ENCODE measurements at places on chromosomes 11 and 22. TPM values are rescaled to one million over a fixed set of nuclear protein-coding genes. Genes with fewer than 3 reads are reported as not detected.

The GAS2 gene
- 2.0 TPM for total RNA-seq

The EXT2 gene
- total RNA-seq, result 35.1 TPM

The SCO2 gene
- 5.3 TPM for total RNA-seq

The STK33 gene
- total RNA-seq, result 0.57 TPM

The PIWIL4 gene
- 0.65 TPM for total RNA-seq

- no peak for DNase-seq
- no peaks in the 10 kb centered on the region for H3K36me3 ChIP-seq
- H3K4me1 ChIP-seq, result peaks cover 5% of the 10 kb centered on the region
- no peak overlapping the region for H3K4me3 ChIP-seq
- peaks cover 15% of the 10 kb centered on the region for H3K27me3 ChIP-seq
Measured at GRCh38 chr22:45077286-45077685, 67.5 kb upstream of the PHF21B start.

DNA sequence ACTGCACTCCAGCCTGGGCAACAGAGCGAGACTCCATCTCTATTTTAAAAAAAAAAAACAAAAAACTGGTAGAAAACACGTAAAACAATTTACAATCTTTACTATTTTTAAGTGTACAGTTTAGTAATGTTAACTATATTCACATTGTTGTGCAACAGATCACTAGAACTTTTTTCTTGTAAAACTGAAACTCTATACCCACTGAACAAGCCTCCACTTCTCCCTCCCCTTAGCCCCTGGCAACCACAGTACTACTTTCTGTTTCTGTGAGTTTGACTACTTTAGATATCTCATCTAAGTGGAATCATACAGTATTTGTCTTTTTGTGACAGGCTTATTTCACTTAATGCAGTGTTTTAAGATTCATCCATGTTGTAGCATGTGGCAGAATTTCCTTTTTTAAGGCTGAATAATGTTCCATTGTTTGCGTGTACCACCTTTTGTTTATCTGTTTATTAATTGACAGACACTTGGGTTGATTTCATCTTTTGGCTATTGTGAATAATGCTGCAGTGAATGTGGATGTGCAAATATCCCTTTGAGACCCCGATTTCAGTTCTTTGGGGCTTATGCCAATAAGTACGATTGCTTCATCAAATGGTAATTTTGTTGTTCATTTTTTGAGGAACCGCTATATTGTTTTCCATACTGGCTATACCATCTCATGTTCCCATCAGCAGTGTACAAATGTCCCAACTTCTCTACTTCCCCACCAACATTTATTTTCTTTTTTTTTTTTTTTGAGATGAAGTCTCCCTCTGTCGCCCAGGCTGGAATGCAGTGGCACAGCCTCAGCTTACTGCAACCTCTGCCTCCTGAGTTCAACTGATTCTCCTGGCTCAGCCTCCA, 11.0 kb downstream of the DDB2 start:
- DNase-seq, result peak; percentile 77
- peaks cover 27% of the 10 kb centered on the region for H3K4me1 ChIP-seq
- H3K4me3 ChIP-seq, result peak overlapping the region; percentile 64

GRCh38 chr11:80916173-80916798, 1475.5 kb upstream of the TENM4 start:
- no peaks in the 10 kb centered on the region for H3K4me1 ChIP-seq
- no peak for DNase-seq
- H3K36me3 ChIP-seq, result no peaks in the 10 kb centered on the region
- no peak overlapping the region for H3K4me3 ChIP-seq
- no peaks in the 10 kb centered on the region for H3K27me3 ChIP-seq

DNA sequence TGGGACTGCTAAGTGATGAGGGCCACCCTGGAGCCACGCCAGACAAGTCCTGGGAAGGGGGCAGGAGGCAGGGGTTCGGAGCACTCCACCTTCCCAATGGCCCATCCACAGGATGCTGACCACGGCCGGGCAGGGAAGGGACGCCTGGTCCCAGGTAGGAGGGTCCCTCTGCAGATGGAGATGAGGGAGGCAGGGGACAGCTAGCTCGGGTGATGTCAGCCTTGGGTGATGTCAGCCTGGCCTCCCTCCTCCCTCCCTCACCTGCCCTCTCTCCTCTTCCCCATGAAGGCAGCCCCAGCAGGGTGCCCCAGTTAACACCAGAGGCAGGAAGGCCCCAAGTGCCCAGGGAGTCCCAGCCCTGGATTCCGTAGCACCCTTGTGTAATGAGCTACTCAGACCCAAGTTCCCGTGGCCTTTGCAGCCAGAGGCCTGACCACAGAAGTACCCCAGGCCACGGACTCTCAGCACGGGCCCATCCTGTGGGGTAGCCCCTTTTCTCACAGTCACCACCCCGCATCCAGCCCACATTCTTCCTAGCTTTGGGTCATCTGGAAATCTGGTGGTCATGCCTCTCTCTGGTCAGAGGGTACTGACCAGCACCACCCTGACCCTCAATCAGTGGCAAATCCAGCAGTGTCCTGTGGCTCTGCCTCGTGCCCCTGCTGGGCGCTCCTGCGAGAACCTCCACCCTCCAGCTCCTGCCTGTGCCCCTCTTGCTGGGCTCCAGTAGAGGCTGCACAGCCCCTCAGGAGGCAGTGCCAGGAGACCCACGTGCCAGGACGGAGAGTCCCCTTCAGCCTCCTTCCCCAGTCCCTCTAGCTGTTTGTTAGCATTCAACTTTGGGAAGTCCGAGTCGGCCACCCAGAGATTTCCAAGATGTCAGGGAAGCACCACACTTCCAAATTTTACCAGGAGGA, 47.4 kb downstream of the SHANK2 start:
- H3K4me1 ChIP-seq, result no peaks in the 10 kb centered on the region
- no peak overlapping the region for H3K27ac ChIP-seq
- H3K4me3 ChIP-seq, result no peak overlapping the region

DNA sequence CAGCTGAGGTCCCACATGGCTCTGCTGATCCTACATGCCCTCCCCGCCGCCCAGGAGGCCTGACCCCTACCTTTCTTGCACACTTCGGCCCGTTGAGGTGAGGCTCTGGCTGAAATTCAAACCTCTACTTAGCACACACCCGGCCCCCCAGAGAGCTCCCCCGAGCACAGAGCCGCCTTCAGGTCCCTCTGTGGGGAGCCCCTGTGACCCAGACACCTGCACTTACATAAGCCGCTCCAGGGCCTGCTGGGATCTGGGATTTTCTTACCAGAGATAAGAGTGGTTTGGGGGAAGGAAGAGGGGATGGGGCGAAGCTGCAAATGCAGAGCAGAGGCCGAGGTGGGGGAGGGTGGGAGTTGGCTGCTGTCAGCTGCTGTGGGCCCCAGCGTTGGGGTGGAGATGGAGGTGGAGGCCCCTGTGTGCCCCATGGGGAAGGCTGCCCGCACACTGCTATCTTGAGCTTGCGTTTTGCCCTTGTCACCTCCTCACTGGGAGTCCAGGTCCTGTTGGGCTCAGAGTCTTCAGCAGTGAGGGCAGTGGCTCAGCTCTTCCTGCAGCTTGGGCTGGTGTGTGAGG, 30.6 kb downstream of the CAPN1 start:
- H3K4me3 ChIP-seq, result no peak overlapping the region
- peaks cover 20% of the 10 kb centered on the region for H3K36me3 ChIP-seq
- peaks cover 6% of the 10 kb centered on the region for H3K27me3 ChIP-seq
- H3K27ac ChIP-seq, result no peak overlapping the region
- H3K4me1 ChIP-seq, result peaks cover 20% of the 10 kb centered on the region
- DNase-seq, result no peak

GRCh38 chr11:94920311-94920710, 53.0 kb downstream of the CWC15 start:
- peaks cover 6% of the 10 kb centered on the region for H3K36me3 ChIP-seq
- peaks cover 11% of the 10 kb centered on the region for H3K4me1 ChIP-seq
- DNase-seq, result no peak
- H3K27ac ChIP-seq, result no peak overlapping the region

DNA sequence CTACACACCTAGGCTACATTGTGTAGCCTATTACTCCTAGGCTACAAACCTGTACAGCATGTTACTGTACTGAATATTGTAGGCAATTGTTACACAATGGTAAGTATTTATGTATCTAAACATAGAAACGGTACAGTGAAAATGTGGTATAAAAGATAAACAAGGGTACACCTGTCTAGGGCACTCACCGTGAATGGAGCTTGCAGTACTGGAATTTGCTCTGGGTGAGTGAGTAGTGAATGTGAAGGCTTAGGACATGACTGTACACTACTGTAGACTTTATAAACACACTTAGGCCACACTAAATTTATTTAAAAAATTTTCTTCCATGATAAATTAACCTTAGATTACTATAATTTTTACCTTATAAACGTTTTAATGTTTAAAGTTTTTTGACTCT, 171.7 kb upstream of the NCAM1 start:
- peaks cover 2% of the 10 kb centered on the region for H3K4me1 ChIP-seq
- DNase-seq, result no peak
- no peak overlapping the region for H3K27ac ChIP-seq
- no peak overlapping the region for H3K4me3 ChIP-seq
- H3K36me3 ChIP-seq, result no peaks in the 10 kb centered on the region

GRCh38 chr11:100687054-100687629, at the start of gene ARHGAP42:
TSS of gene ARHGAP42 (plus strand) at chr11:100687288. CDS start at chr11:100687679, 391 bp downstream.
- peak within 1 kb of the TSS; percentile 85 for H3K4me3 ChIP-seq
- H3K36me3 ChIP-seq, result no peaks in the 10 kb centered on the region
- H3K4me1 ChIP-seq, result peaks cover 7% of the 10 kb centered on the region
- peak within 1 kb of the TSS; percentile 62 for H3K27ac ChIP-seq
- DNase-seq, result peak; percentile 72

DNA sequence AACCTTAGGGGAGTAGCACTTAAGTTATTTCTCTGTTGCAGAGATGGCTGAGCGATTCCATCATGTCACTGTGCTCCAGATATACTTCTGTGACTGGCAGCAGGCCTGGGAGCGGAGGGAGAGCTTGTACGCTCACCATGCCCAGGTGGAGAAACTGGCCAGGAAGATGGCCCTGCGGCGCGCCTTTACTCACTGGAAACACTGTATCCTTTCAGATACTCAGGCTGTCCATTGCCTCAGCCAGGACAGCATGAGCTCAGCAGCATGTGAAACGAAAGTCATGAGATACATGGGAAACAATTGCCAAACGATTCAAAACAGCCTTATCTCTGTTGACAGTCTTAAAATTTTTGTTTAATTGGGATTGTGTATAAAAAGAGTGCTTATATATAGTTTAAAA, 78.9 kb downstream of the SFI1 start:
- no peak for DNase-seq
- peaks cover 7% of the 10 kb centered on the region for H3K4me1 ChIP-seq
- H3K27me3 ChIP-seq, result no peaks in the 10 kb centered on the region
- H3K36me3 ChIP-seq, result peaks cover 60% of the 10 kb centered on the region
- no peak overlapping the region for H3K27ac ChIP-seq
- no peak overlapping the region for H3K4me3 ChIP-seq

DNA sequence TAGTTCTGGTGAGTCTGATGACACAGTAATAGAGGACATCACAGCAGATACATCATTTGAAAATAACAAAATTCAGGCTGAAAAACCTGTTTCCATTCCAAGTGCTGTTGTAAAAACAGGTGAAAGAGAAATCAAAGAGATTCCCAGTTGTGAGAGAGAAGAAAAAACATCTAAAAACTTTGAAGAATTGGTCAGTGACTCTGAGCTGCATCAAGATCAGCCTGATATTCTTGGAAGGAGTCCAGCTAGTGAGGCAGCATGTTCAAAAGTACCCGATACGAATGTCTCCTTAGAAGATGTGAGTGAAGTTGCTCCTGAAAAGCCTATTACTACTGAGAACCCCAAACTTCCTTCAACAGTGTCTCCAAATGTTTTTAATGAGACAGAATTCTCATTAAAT, 38.7 kb downstream of the RTN3 start:
- H3K27ac ChIP-seq, result no peak overlapping the region
- H3K4me1 ChIP-seq, result peaks cover 5% of the 10 kb centered on the region
- no peak overlapping the region for H3K4me3 ChIP-seq
- peaks cover 3% of the 10 kb centered on the region for H3K36me3 ChIP-seq
- H3K27me3 ChIP-seq, result no peaks in the 10 kb centered on the region
- DNase-seq, result no peak

DNA sequence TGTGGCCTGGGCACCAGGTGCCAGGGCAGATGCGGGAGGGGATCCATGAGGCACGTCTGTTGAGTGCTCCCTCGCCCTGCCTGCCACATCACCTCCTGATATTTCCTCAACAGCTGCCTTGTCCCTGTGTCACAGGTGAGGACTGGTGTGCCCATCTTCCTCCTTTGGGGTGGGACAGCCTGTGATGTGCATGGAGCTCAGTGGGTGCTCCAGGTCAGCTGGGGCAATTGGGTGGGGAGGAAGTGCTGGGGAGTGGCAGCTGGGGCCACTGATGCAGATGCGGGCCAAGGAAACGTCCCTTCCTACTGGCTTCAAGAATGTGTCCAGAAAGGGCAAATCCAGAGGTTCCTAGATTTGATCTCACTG, 83.6 kb downstream of the MORC2 start:
- H3K36me3 ChIP-seq, result no peaks in the 10 kb centered on the region
- H3K4me1 ChIP-seq, result no peaks in the 10 kb centered on the region
- DNase-seq, result no peak
- H3K4me3 ChIP-seq, result no peak overlapping the region

- H3K36me3 ChIP-seq, result peaks cover 1% of the 10 kb centered on the region
- H3K4me1 ChIP-seq, result peaks cover 36% of the 10 kb centered on the region
- peak overlapping the region; percentile 81 for H3K4me3 ChIP-seq
- DNase-seq, result no peak
- peak overlapping the region; percentile 42 for H3K27ac ChIP-seq
Measured at GRCh38 chr11:104916442-104916841, 18.2 kb upstream of the CASP12 start.

DNA sequence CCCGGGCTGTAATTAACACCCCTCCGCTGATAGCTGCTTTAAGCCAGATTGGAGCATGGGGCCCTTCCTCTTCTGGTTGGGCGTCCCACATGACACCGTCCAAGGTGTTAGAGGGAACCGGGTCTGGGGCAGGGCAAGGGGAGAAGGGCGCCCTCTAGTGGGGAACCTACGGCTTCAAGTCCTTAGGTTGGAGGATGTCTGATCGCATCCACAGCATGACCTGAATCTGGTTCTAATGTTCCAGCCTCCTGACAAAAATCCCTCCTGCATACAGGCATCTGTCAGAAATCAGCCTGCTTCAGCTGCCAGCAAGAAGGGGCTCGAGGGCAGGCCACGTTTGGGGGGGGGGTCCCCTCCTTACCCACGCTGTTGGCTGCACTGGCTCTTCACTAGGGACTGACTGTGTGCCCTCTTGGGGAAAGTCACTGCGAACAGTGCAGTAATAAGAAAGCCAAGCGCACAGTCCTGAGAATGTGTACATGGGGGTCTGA, 94.2 kb upstream of the TBCEL start:
- peaks cover 5% of the 10 kb centered on the region for H3K27me3 ChIP-seq
- no peaks in the 10 kb centered on the region for H3K36me3 ChIP-seq
- DNase-seq, result peak; percentile 78
- H3K4me1 ChIP-seq, result no peaks in the 10 kb centered on the region

- no peaks in the 10 kb centered on the region for H3K4me1 ChIP-seq
- no peaks in the 10 kb centered on the region for H3K36me3 ChIP-seq
- DNase-seq, result no peak
- no peak overlapping the region for H3K4me3 ChIP-seq
- H3K27ac ChIP-seq, result no peak overlapping the region
Measured at GRCh38 chr11:34531663-34532062, 18.1 kb upstream of the ELF5 start.

- peaks cover 7% of the 10 kb centered on the region for H3K27me3 ChIP-seq
- no peak overlapping the region for H3K4me3 ChIP-seq
- H3K4me1 ChIP-seq, result no peaks in the 10 kb centered on the region
- no peak for DNase-seq
Measured at GRCh38 chr22:27775758-27776649, 25.6 kb downstream of the MN1 start.
